ENCODE measurements at places on chromosomes 11 and 22. TPM values are rescaled to one million over a fixed set of nuclear protein-coding genes. Genes with fewer than 3 reads are reported as not detected.

DNA sequence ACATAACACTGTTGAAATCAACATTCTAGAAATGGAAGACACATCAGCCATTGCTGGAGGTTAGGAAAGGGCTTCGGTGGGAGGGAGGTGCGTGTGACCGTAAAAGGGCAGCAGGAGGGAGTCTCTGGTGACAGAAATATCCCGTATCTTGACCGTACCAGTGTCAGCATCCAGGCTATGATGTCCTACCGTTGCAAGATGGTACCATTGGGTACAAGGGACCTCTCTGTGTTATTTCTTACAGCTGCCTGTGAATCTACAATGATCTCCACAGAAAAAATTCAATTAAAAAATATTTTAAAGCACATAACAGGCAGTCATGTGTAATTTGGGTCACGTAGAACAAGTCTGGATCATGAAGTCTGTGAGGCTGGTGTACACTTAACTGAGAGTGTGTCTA lies 27.4 kb upstream of the SEPTIN5 start:
- no peak for DNase-seq

DNA sequence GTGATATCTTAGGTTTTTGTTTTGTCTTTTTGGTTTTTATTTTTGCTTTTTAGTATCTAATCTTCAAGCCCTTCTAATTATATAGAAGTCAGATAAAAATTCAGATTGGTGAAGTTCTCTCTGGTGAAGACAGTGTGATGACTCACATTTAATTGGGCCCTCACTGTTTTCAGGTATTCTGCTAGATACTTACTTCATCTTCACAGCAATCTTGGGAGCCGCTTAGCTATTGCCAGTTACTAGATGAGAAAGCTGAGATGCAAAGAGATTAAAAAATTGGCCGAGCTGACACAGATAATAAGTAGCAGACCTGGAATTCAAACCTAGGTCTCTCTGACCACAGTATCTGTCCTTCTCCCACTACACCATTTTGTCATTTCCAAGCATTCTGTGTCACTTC lies 75.0 kb downstream of the PPP2R1B start:
- DNase-seq, result no peak

- DNase-seq, result peak; percentile 9
These were observed 1.6 kb upstream of the KMT2A start for GRCh38 chr11:118434553-118435289.

DNA sequence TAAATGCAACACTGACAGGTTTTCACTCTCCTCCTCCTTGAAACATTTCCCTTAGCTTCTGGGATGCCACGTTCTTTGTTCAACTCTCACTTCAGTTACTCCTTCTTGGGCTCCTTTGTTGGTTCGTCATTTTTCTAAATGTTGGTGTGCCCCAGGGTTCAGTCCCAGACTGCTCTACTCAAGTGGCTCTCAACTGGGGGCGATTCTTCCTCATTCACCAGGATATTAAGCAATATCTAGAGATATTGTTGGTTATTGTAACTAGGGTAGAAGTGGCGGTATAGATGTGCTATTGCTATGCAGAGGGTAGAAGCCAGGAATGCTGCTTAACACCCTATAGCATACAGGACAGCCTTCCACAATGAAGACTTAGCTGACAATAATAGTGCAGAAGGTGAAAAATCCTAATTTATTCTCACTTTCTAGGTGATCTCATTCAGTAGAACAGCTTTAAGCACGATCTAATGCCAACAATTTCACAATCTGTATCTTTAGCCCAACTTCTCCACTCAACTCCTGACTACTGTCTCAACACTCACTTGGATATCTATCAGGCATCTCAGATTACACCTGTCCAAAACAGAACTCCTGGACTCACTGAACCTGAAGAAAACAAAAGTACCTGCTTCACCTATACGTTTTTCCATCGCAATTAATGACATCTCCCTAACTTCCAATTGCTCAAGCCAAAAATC lies 4.6 kb downstream of the NUP160 start:
- DNase-seq, result no peak

- DNase-seq, result no peak
These were observed 28.1 kb downstream of the ZNF214 start for GRCh38 chr11:6992026-6992425.

DNA sequence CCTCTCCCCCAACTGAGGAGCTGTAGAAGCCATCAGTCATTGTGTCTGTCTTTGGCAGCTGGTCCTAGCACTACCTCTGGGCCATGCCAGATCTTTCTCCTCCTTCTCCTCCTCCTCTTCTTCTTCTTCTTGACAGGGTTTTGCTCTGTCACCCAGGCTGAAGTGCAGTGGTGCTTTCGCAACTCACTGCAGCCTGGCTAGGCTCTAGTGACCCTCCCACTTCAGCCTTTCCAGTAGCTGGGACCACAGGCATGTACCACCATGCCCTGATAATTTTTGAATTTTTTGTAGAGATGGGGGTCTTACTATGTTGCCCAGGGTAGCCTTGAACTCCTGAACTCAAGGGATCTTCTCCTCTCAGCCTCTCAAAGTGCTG lies 50.1 kb upstream of the SHANK2 start:
- no peak for DNase-seq

DNA sequence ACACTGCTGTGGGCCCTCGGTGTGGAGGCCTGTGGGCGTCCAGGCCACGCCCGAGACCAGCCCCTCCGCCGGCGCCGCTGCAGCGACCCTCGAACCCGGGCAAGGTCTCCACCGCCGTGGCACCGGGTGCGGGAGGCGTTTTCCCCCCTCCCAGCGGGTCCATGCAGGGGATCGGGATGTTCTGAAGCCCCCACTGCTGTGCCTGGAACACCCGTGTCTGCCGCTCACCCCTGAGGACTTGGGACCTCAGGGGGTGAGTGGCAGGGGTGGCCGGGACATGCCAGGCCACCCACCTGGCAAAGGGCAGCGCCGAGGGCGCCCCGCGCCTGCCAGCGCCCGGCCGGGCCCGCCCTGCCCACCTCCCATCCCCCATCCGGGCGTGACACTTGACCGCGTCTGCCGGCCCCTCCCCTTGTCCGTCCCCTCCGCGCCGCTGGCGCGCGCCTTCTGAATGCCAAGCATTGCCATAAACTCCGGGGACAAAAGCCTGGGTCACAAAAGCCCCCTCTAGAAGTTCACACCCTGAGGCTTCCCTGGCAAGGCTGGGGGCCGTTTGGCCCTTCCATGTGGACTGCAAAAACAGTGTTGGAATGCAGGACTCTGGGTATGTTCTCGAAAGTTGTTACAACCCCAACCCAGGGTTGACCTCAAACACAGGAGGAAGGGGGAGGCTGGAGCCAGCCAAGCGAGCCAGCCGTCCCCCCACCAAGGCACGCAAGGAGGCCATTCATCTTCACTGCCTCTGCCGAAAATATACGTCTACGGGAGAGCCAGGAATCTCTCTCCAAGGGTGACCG lies 819 bp upstream of the KCNQ1OT1 start:
- peak; percentile 37 for DNase-seq

- no peak for DNase-seq
These were observed 5.6 kb downstream of the ZBTB16 start for GRCh38 chr11:114065094-114065493.

- no peak for DNase-seq
These were observed 70.7 kb upstream of the GRK3 start for GRCh38 chr22:25493794-25494193.

DNA sequence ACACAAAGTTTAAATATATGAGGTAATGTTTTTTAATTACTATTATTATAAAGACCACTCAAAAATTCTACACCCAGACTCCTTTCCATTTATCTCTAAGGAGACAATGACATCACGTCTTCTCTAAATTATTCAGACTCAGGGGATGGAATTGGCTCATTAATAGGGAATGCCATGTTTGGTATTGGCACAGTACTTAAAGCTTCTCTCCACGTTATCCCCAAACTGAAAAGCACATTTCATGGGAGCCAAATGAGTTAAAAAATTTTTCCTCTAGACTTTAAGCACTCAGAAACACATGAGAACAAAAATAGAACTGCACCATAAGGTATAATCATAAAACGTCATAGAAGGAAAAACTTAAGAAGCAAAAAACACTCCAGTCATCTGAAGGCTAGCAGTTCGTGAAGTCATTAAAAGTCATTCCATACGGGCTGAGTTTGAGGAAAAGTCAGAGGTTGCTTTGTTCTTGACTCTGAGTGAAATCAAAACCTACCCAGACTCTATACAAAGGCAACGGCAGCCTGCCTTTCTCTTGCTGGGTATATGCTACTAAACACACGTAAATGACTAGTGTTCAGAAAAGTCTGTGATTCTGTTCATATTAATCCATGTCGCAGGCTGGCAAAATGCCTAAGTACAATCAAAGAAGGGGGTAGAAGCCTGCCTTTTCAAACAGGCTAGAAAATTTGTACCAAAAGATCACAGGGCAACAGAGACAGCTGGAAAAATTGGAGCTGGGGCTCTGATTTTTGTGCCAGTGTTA lies 8.7 kb upstream of the MPPED2 start:
- no peak for DNase-seq

GRCh38 chr22:46754110-46754799 lies 8.2 kb upstream of the TBC1D22A start:
- DNase-seq, result peak; percentile 96

DNA sequence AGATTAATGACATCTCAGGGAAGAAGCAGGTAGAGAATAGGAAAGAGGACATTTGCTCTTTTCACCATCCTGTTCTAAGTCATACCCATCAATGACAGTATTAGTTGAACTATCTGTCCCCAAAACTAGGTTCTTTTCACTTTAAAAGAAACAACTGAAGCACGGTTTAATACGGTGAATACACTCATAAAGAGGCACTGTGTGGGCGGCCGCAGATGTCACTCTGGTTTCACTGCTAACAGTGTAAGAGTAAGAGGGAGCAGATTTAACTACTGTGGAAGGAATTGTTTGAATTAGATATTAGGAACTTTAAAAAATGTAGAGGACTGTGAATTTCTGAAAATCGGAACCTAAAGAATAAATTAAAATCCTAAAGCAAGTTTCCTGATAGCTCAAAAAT lies 49.5 kb downstream of the VSIG10L2 start:
- DNase-seq, result no peak

- no peak for DNase-seq
These were observed 528 bp upstream of the ARRB1 start for GRCh38 chr11:75351791-75352587.

- peak; percentile 39 for DNase-seq
These were observed 27.3 kb downstream of the MARK2 start for GRCh38 chr11:63866211-63866610.

SPTBN2 gene
- 24.8 TPM for total RNA-seq

GLYAT gene
- total RNA-seq, result not detected

CRYAB gene
- not detected for total RNA-seq

DLG2 gene
- total RNA-seq, result 1.7 TPM

GRAP2 gene
- total RNA-seq, result not detected

All from H4 (cell line).